ENCODE measurements at places on chromosomes 1 and 21.

- DNase-seq: no peak
These were observed 241.8 kb downstream of the TTLL7 start for GRCh38 chr1:83756984-83757717.

DNA sequence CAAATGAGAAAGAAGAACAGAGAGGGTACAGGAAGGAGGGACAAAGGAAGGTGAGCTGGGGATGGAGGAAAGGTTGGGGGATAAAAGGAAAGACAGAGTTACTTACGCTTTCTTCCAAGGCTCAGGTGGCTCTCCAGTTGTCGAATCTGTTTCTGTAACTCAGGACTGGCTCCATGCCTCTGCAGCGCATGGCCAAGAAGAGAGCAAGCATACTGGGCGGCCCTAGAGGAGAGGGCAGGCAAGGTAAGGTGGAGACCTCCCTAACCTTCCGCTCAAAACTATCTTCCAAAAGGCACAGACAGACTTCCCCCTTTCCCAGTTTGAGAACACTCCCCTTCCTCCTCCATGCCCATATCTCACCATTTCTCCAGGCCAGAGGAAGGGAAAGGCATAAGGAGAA lies 922 bp downstream of the PEX11B start:
- DNase-seq: no peak

- DNase-seq: no peak
These were observed 533 bp upstream of the RGL1 start for GRCh38 chr1:183804387-183804786.

- no peak for DNase-seq
These were observed 6.7 kb upstream of the GATAD2B start for GRCh38 chr1:153929426-153929825.

DNA sequence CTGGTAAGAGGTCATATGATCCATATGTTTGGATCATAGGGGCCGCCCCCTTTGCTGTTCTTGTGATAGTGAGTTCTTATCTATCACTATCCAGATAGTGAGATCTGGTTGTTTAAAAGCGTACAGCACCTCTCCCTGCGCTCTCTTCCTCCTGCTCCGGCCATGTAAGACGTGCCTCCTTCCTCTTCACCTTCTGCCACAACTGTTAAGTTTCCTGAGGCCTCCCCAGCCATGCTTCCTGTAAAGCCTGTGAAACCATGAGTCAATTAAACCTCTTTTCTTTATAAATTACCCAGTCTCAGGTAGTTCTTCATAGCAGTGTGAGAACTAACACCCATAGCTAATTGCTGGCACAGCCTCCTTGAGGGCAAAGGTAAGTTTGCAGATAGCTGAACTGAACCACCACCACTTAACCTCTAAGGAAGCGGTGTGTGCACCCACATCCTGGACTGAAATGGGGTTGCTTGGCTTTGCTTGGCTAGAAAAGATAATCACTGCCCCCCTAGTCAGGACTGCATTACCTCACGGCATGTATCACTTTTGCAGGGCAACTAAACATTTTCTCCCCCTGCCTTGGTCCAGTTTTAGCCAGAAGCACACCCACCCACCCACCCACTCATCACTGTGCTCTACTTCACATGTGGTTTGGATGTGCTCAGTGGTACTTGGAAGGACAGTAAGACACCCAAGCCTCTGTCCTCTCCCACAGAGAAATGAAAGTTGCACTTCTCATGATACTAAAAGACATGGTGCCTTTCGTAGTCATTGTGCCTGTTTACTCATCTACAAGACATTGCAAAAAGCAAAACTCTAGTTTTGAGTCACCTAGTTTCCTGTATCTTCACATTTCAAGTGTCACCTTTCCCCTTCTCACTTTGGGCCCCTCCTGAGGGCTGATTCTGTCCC lies 23.1 kb upstream of the PTAFR start:
- DNase-seq: no peak
